Heart right ventricle (tissue), 16 donors: ENCODE measurements at places on chromosomes 16 and 17. TPM values are rescaled to one million over a fixed set of nuclear protein-coding genes. Genes with fewer than 3 reads are reported as not detected.
A peak's percentile ranks its signal among the peaks of the same experiment; 100 is the strongest.

Gene LGALS9
- total RNA-seq = 45.6 TPM

Gene CALB2
- 1.1 TPM for total RNA-seq

GRCh38 chr17:66777689-66778225 lies 57.2 kb upstream of the CACNG5 start:
- no peak for DNase-seq
- H3K36me3 ChIP-seq = no peaks in the 10 kb centered on the region
- H3K27me3 ChIP-seq = no peaks in the 10 kb centered on the region
- H3K4me3 ChIP-seq = no peak overlapping the region
- H3K4me1 ChIP-seq = no peaks in the 10 kb centered on the region
- no peak overlapping the region for H3K27ac ChIP-seq

Gene XPO6
- 29.7 TPM for total RNA-seq

- peaks cover 98% of the 10 kb centered on the region for H3K27me3 ChIP-seq
- H3K36me3 ChIP-seq = no peaks in the 10 kb centered on the region
- H3K27ac ChIP-seq = no peak overlapping the region
These were observed 6.0 kb upstream of the HS3ST3B1 start for GRCh38 chr17:14294876-14295275.

Gene SLC52A1
- total RNA-seq = not detected

DNA sequence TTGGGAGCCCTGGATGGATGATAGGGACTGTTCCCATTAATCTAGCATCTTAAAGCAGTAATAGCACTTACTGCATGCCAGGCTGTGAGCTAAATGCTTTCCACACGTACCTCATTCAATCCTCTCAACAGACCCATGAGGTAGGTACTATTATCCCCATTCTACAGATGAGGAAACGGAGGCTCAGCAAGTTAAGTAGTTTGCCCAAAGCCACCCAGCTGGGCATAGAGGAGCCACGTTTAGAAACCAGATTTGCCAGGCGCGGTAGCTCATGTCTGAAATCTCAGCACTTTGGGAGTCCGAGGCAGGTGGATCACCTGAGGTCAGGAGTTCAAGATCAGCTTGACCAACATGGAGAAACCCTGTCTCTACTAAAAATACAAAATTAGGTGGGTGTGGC lies 2.0 kb upstream of the RAI1 start:
- H3K4me1 ChIP-seq = peaks cover 12% of the 10 kb centered on the region
- no peaks in the 10 kb centered on the region for H3K36me3 ChIP-seq
- no peak overlapping the region for H3K27ac ChIP-seq
- H3K4me3 ChIP-seq = no peak overlapping the region
- no peak for DNase-seq
- no peaks in the 10 kb centered on the region for H3K27me3 ChIP-seq

Gene TMEM204
- 17.5 TPM for total RNA-seq

DNA sequence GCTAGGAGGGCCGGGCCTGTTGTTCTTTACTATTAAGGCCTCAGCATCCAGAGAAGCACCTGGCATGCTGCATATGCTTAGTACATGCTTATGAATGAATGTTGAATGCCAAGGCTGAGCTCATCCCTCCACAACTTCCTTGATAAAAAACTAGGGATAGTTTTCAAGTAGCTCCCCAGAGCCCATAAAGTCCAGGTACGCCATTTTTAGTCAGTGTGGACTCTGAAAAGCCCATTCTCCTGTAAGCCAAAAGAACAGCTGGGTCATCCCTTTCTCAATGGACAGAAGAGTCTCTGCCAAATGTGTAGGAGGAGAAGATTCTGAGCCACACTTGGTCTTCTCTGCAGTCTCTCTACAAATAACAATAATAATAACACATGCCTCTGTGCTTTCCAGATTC lies 8.9 kb upstream of the ITGB3 start:
- H3K27ac ChIP-seq = no peak overlapping the region
- H3K27me3 ChIP-seq = no peaks in the 10 kb centered on the region
- DNase-seq = no peak
- no peak overlapping the region for H3K4me3 ChIP-seq

GRCh38 chr16:49644145-49644463 lies 211.8 kb downstream of the ZNF423 start:
- H3K4me1 ChIP-seq = peaks cover 28% of the 10 kb centered on the region
- no peak overlapping the region for H3K4me3 ChIP-seq
- H3K27ac ChIP-seq = no peak overlapping the region
- H3K36me3 ChIP-seq = peaks cover 5% of the 10 kb centered on the region

DNA sequence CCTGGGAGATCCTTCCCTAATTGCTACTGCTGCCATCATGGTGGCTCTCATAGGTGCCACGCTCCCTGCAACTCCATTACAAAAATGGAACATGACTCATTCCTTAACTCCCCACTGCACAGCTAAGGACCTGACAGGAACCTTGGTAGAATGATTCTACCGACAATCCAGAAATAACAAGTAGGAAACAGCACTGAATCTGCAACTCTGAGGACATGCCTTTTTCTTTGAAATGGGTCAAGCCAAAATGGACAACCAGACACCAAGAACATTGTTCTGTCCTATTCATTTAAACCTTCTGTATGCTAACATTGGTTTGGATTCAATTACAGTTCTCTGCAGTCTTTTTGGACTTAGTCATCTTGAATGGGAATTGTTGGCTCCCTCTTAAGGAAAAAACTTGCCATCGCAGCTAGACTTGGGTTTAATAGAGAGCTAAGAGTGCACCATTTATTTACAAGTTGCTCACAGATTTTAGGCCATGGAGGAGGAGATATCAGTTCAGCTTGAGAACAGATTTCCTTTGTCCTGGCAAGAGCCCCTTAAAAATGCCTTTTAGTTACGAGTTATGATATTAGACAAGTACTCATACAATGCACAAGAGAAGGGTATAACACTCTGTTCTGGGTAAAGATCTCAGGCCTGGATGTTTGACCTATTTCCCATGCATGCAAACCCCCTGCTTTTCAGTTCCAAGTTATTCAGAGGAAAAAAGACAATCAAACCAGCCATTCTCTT lies 20.9 kb upstream of the NSRP1 start:
- no peaks in the 10 kb centered on the region for H3K27me3 ChIP-seq
- H3K4me1 ChIP-seq = no peaks in the 10 kb centered on the region
- H3K27ac ChIP-seq = no peak overlapping the region
- DNase-seq = no peak
- H3K4me3 ChIP-seq = no peak overlapping the region
- no peaks in the 10 kb centered on the region for H3K36me3 ChIP-seq

Gene CCT6B
- 2.4 TPM for total RNA-seq

DNA sequence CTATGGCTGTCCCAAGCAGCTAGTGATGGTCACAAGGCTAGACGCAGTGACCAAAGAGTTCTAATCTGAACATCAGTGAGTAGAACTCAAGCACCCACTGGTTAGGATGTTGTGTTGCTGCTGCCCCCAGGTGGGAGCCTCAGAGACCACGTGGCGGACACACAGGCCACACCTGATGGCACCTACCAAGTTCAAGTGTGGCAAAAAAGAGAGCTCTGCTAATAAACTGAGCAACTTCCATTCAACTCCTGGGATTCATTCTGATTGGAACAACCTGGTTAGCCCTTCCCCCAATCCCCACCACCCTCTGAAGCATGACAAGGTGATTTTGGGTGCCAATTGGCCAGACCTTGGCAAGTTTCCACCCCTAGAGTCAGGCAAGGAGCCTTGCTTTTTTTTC lies 3.5 kb upstream of the LCMT1 start:
- no peak for DNase-seq
- no peaks in the 10 kb centered on the region for H3K27me3 ChIP-seq
- peak overlapping the region; percentile 94 for H3K27ac ChIP-seq
- no peak overlapping the region for H3K4me3 ChIP-seq
- peaks cover 52% of the 10 kb centered on the region for H3K4me1 ChIP-seq

Gene ODAD4
- total RNA-seq = 1.4 TPM

DNA sequence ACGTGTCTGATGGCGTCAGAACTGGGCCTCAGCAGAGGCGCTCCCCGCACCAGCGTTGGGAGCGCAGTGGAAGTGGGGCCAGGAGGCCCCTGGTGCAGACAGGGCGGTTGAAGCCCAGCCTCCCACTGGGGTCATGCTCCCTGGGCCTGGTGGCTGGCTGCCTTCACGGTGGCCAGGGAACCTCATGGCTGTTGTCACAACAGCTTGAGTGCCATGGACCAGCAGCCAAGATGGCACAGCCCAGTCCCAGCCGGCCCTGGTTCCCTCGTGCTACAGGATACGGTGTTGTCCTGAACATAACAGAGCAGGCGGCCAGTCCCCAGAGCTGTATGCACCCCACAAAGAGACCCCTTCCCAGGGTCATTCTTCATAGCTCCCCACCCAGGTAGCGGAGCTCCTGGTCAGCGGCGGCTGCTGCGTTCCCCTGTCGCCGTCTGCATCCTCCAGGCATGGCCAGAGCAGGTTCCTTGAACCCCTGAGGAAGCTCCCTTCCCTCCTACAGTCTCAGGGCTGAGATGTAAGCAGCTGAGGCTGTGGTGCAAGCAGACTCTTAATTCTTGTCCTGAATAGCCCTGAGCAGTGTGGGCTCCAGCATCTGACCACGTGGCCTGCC lies 29.7 kb downstream of the NME3 start:
- no peak for DNase-seq
- no peaks in the 10 kb centered on the region for H3K4me1 ChIP-seq
- H3K36me3 ChIP-seq = no peaks in the 10 kb centered on the region
- H3K27ac ChIP-seq = no peak overlapping the region
- H3K27me3 ChIP-seq = no peaks in the 10 kb centered on the region

- no peak for DNase-seq
- H3K27me3 ChIP-seq = no peaks in the 10 kb centered on the region
- H3K4me1 ChIP-seq = peaks cover 8% of the 10 kb centered on the region
- no peaks in the 10 kb centered on the region for H3K36me3 ChIP-seq
- no peak overlapping the region for H3K4me3 ChIP-seq
- peak overlapping the region; percentile 63 for H3K27ac ChIP-seq
These were observed 110.0 kb downstream of the N4BP1 start for GRCh38 chr16:48499923-48500381.

Gene CCL8
- 17.5 TPM for total RNA-seq

Gene FKBP10
- 7.2 TPM for total RNA-seq
